ENCODE measurements at places on chromosomes 6 and 20.

- H3K4me1 ChIP-seq, result no peaks in the 10 kb centered on the region
- no peak overlapping the region for H3K4me3 ChIP-seq
- H3K36me3 ChIP-seq, result no peaks in the 10 kb centered on the region
- no peak for DNase-seq
- no peaks in the 10 kb centered on the region for H3K27me3 ChIP-seq
Observed at GRCh38 chr6:132107896-132108295, 156.7 kb upstream of the CCN2 start.

- no peaks in the 10 kb centered on the region for H3K27me3 ChIP-seq
- peak overlapping the region; percentile 95 for H3K27ac ChIP-seq
- peak; percentile 30 for DNase-seq
- H3K4me3 ChIP-seq, result peak overlapping the region; percentile 69
Observed at GRCh38 chr20:51402201-51402600, 140.3 kb downstream of the NFATC2 start.

DNA sequence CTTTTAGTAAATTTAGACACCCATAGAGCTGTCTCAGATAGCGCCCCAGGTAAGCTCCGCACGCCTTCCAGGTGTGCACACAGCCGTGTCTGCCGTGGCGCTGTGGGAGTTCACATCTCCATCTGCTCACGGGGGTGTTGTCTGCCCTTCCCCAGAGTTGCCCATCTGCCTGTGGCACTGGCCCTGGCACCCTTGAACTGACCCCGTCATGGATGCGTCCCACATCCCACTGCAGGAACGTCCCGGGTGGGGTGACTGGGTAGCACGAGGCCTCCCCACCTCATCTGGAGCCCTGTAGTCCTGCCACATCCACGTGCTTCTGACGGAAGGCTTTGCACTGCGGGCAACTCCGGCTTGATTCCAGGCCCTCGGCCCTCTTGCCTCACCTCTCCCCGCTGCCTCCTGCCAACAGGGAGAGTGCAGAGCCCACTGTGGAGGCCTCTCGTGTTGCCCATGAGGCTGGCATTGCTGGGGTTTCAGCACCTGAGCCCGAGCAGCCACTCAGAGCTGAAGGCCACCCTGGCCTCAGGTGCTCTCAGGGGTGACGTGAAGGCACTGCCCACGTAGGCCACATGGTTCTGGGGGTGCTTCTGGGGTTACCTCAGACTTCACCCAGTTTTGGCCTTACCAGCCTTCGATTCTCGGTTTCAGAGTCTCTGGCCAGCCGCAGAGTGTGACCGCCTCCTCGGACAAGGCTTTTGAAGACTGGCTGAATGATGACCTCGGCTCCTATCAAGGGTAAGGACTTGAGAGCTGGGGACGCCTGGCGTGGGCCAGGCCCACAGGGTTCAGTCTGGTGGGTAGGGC lies 5.1 kb downstream of the ARFGAP1 start:
- H3K27me3 ChIP-seq, result no peaks in the 10 kb centered on the region
- no peak overlapping the region for H3K4me3 ChIP-seq
- DNase-seq, result no peak
- H3K4me1 ChIP-seq, result peaks cover 16% of the 10 kb centered on the region

DNA sequence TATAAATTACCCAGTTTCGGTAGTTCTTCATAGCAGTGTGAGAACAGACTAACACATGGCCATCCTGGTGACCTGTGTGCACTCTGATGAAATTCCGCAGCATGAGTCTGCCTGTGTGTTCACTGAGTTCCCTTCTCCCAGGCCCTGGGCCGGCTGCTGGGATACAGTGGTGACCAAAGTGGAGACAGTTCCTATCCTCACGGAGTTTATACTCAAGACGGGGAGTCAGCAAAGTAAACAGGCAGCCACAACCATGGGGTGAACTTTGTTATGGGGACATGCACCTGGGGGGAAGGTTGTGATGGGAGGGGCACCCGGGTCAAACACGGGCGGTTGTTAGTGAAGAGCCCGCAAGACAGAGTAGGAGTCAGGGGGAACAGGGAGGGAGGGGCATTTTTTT lies 202.0 kb downstream of the CDH4 start:
- H3K36me3 ChIP-seq, result no peaks in the 10 kb centered on the region
- DNase-seq, result no peak
- no peaks in the 10 kb centered on the region for H3K27me3 ChIP-seq
- no peaks in the 10 kb centered on the region for H3K4me1 ChIP-seq
- H3K4me3 ChIP-seq, result no peak overlapping the region
- H3K27ac ChIP-seq, result no peak overlapping the region

DNA sequence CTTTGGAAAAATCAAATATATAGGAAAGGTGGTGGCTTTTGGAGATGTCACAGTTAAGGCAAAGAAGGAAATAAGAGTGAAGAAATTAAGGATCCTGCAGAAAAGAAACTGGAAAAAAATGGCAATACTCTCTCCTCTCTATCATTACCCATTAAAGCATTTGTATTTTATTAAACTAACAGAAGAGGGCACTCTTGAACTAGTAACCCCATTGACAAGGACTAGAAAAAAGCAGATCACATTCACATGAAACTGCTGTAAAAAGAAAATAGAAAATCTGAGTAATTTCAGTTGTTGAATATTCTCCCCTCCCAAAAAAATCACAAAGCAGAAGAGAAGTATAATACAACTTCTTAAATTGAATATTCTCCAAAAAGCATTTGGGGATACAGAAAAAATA lies 104.1 kb upstream of the SLC35B3 start:
- no peak overlapping the region for H3K4me3 ChIP-seq
- H3K4me1 ChIP-seq, result no peaks in the 10 kb centered on the region
- no peaks in the 10 kb centered on the region for H3K36me3 ChIP-seq

DNA sequence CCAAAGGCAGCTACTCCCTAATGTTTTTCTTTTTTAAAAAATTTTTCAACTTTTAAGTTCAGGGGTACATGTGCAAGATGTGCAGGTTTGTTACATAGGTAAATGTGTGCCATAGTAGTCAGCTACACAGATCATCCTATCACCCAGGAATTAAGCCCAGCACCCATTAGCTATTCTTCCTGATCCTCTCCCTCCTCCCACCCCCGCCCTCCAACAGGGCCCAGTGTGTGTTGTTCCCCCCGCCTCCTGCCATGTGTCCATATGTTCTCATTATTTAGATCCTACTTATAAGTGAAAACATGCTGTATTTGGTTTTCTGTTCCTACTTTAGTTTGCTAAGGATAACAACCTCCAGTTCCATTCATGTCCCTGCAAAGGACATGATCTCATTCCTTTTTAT lies 12.4 kb downstream of the TRIM15 start:
- DNase-seq, result no peak
- no peak overlapping the region for H3K27ac ChIP-seq
- H3K4me3 ChIP-seq, result no peak overlapping the region
- peaks cover 35% of the 10 kb centered on the region for H3K27me3 ChIP-seq
- H3K36me3 ChIP-seq, result no peaks in the 10 kb centered on the region

DNA sequence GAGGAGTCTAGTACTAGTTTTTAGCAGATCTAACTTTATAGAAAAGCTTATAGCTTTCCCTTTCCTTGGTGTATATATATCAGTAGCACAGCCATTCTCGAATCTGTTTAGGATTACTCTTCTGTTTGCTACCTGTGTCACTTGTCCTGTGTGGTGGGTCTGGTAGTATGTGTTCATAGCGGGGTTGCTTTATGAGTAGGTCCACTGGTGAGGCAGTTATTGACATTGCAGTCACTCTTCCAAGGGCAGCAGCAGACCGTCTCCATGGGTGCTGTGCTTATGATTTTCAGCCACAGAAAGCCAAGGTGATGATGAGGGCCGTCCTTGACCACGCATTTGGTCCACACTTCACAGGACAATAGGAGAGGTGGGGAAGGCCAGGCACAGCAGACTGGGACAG lies 171.5 kb downstream of the CDKAL1 start:
- no peaks in the 10 kb centered on the region for H3K36me3 ChIP-seq
- H3K4me1 ChIP-seq, result peaks cover 9% of the 10 kb centered on the region
- DNase-seq, result no peak
- no peak overlapping the region for H3K27ac ChIP-seq
- H3K27me3 ChIP-seq, result no peaks in the 10 kb centered on the region

GRCh38 chr6:18405477-18406293 lies 18.5 kb downstream of the RNF144B start:
- H3K4me1 ChIP-seq, result no peaks in the 10 kb centered on the region
- H3K36me3 ChIP-seq, result no peaks in the 10 kb centered on the region
- no peak overlapping the region for H3K27ac ChIP-seq
- H3K27me3 ChIP-seq, result no peaks in the 10 kb centered on the region
- no peak for DNase-seq

DNA sequence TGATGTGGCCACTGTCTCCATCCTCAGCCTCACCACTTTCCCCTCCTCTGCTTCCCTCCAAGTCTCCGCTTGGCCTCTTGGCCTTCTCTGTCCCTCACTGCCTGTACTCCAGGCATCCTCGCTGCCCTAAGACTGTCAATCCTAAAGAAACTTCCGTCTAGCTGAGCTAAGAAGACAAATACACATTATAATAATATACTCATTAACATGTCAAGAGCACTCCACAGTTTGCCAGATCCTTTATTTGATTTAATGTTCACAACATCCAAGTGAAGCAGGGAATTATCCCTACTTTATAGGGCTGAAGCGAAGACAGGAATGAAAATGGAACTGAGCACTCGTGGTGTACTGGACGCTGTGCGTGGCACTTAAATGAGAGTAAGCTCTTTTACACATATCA lies 72.4 kb upstream of the SLC22A23 start:
- H3K27me3 ChIP-seq, result no peaks in the 10 kb centered on the region
- H3K27ac ChIP-seq, result no peak overlapping the region
- no peak overlapping the region for H3K4me3 ChIP-seq
- H3K36me3 ChIP-seq, result no peaks in the 10 kb centered on the region

- no peak for DNase-seq
- H3K27me3 ChIP-seq, result no peaks in the 10 kb centered on the region
- H3K27ac ChIP-seq, result no peak overlapping the region
Observed at GRCh38 chr6:1110164-1110563, 201.7 kb upstream of the FOXQ1 start.

- H3K4me3 ChIP-seq, result no peak overlapping the region
- no peaks in the 10 kb centered on the region for H3K4me1 ChIP-seq
- no peaks in the 10 kb centered on the region for H3K27me3 ChIP-seq
- no peak for DNase-seq
- H3K27ac ChIP-seq, result no peak overlapping the region
Observed at GRCh38 chr6:3364391-3364790, 92.5 kb downstream of the SLC22A23 start.

DNA sequence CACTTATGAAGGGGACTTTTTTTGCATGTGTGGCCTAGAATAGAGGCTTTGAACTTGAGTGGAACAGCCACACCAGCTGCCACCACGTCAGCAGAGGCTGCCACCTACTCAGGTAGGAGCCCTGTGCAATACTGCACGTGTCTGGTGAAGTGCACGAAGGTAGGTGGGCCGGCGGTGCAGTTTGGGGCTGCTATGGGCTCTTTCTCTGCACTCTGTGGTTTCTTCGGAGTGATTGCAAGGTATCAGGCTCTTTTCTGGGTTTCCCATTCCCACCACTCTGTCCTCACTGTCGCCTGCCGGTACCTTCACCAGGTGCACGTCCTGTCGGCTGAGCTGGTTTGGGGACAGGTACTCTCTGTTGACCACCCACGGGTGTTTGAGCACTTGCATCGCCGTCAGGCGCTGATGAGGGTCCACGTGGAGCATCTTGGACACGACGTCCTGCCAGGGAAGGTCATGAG lies 30.8 kb upstream of the MPC1 start:
- DNase-seq, result no peak
- H3K4me3 ChIP-seq, result peak overlapping the region; percentile 50
- no peaks in the 10 kb centered on the region for H3K36me3 ChIP-seq
- H3K4me1 ChIP-seq, result peaks cover 76% of the 10 kb centered on the region
- no peak overlapping the region for H3K27ac ChIP-seq

DNA sequence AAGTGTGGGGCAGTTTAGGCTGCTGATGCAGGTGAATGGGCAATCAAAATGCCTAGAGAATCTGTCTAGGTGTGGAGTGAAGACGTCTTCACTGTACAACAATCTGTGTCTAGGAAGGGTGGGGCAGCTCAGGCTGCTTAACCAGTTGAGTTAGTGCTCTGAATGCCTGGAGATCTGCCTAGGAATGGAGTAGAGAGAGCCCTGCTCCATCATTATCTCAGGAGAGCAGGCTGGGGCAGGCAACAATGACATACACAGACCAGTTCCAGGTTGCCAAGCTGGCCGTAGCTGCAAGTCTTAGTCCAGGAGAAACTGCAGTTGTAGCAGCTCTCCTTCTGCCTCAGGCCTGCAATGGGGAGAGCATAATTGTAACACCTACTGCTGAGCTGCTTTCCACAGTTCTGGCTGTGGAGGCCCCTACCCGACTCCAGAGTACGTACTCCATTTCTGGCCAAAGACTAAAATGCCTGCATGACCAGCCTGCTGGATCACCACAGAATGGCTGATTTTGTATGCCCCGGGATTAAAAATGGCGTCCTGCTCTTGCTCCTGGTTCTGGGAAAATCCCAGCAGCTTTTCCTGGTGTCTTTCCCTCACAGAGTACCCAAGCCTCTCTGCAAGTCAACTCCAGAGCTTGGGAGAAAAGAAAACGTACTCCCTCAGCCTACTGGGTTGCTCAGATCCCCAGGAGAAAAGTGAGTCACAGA lies 545.4 kb downstream of the ADGRB3 start:
- no peak overlapping the region for H3K27ac ChIP-seq
- H3K27me3 ChIP-seq, result no peaks in the 10 kb centered on the region
- DNase-seq, result no peak
- no peaks in the 10 kb centered on the region for H3K36me3 ChIP-seq
- no peaks in the 10 kb centered on the region for H3K4me1 ChIP-seq

DNA sequence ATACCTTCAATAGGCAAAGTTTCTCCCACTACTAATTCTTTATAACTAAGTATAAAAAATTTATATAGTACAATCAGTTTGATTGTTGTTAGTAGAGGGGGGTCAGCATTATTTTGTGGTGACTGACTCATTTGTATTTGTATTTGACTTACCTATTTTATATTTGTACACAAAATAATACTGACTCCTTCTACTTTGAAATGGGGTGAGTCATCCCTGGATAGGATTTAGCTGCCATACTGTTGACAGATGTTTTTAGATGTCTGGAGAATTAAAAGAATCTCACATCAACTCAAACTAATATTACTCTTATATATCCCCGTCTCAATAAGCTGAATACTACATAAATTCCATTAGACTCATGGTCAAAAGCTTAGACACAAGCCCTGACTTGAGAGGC lies 114.9 kb downstream of the FRK start:
- no peaks in the 10 kb centered on the region for H3K27me3 ChIP-seq
- no peak for DNase-seq
- H3K27ac ChIP-seq, result no peak overlapping the region
- H3K4me3 ChIP-seq, result no peak overlapping the region
- H3K36me3 ChIP-seq, result no peaks in the 10 kb centered on the region

GRCh38 chr6:158503846-158504245 lies 56.0 kb upstream of the TMEM181 start:
- no peak overlapping the region for H3K4me3 ChIP-seq
- H3K27me3 ChIP-seq, result no peaks in the 10 kb centered on the region

Data from CD4-positive, CD25-positive, alpha-beta regulatory T cell (primary cell).